ENCODE measurements at places on chromosomes 6 and 20. TPM values are rescaled to one million over a fixed set of nuclear protein-coding genes. Genes with fewer than 3 reads are reported as not detected.

The CYP39A1 gene
- 0.26 TPM for total RNA-seq

The SALL4 gene
- 0.26 TPM for total RNA-seq

The ANGPT4 gene
- not detected for total RNA-seq

The RPN2 gene
- total RNA-seq: 189 TPM

The SOX18 gene
- 75.7 TPM for total RNA-seq

The GABRR2 gene
- total RNA-seq: 0.13 TPM

The RNF144B gene
- total RNA-seq: 13.9 TPM

The LPA gene
- total RNA-seq: not detected

The BPIFB4 gene
- total RNA-seq: not detected

The PNPLA1 gene
- not detected for total RNA-seq

The BPIFA1 gene
- total RNA-seq: not detected

The ZFP64 gene
- 40.6 TPM for total RNA-seq

The IMPG1 gene
- not detected for total RNA-seq

The SRMS gene
- total RNA-seq: not detected

The FUCA2 gene
- total RNA-seq: 38.8 TPM

The HLA-DQB2 gene
- total RNA-seq: not detected

The GRIK2 gene
- not detected for total RNA-seq

The SCRT2 gene
- total RNA-seq: not detected

The SLC32A1 gene
- not detected for total RNA-seq

The GABRR1 gene
- total RNA-seq: not detected

The RAB44 gene
- total RNA-seq: under 0.01 TPM

The FNDC1 gene
- not detected for total RNA-seq

The RPS6KA2 gene
- total RNA-seq: 122 TPM

The MRPL14 gene
- total RNA-seq: 57.9 TPM

The FOXQ1 gene
- not detected for total RNA-seq

The PAX1 gene
- total RNA-seq: not detected

The IL20RA gene
- 1.1 TPM for total RNA-seq

The EPB41L1 gene
- 22.4 TPM for total RNA-seq

The PPP1R14C gene
- not detected for total RNA-seq

The ADGRF1 gene
- not detected for total RNA-seq

The SMLR1 gene
- not detected for total RNA-seq

The ENPP1 gene
- 0.13 TPM for total RNA-seq

The ELOVL4 gene
- 0.13 TPM for total RNA-seq

The OR2B6 gene
- total RNA-seq: not detected

The EYS gene
- total RNA-seq: 0.13 TPM

Data from dermis microvascular lymphatic vessel endothelial cell (primary cell).